Tibial nerve (tissue), 4 donors: ENCODE measurements at places on chromosomes 3 and 15.

GRCh38 chr3:148642214-148642613 lies 55.5 kb upstream of the AGTR1 start:
- no peak for DNase-seq

DNA sequence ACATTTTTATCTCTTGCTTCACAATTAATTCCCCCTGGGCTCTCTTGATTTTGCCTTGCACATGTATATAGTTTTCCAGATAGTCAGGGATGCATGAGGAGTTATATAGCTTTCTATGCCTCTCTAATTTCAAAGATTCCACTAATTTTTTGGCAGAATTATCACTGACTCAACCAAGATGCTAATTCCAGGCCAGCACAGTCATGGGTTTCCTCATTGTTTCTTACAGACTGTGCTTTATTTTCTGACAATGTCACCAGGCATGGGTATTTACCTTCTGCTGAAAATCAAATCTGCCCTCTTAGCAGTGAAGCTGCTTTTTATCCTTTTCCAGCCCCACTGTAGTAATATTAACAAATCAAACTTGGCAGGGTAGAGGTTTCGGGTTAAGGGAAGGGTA lies 1520.6 kb upstream of the CADM2 start:
- DNase-seq: no peak

- DNase-seq: peak; percentile 60
These were observed 362.3 kb upstream of the RGMA start for GRCh38 chr15:93451265-93451664.

- DNase-seq: no peak
These were observed 113.7 kb downstream of the MYO5A start for GRCh38 chr15:52414936-52415335.

DNA sequence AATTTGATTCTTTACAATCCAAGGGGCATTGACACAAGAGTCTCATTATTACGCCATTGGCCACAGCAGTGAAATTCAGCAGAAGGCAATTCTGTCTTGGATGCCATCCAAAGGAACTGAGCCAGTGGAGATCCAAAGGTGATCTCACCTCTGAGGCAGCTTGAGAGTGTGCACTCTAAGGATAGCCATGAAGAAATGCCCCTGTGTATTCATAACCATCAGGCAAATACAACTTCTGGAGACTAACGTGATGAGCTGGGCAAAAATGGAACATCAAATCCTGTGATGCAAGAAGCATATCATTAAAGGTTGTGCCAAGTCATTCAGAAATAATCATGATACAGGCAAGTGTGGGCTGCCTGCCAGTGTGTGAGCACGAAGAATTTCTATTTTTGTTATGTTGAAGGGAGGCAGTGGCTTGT lies 41.4 kb downstream of the ROBO2 start:
- DNase-seq: no peak

GRCh38 chr3:10602769-10603768 lies 97.7 kb upstream of the ATP2B2 start:
- DNase-seq: no peak

DNA sequence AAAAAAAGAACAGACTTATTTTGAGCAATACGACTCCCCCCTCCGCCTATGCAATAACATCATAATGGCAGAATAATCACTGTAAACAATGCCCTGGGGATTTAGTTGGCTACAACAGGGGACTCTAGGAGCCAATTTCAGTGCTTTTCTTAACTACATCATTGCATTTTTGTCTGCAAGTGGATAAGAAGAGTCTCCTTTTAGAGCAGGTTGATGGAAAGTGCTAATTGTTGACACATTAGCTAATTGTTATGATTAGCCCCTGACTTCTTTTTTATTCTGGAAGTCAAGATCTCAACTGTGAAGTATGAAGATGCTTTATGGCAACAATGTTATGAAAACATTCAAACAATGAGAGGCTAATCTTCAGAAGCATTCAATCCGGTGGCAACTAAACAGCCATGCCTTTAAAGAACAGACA lies 121.2 kb downstream of the MECOM start:
- no peak for DNase-seq

DNA sequence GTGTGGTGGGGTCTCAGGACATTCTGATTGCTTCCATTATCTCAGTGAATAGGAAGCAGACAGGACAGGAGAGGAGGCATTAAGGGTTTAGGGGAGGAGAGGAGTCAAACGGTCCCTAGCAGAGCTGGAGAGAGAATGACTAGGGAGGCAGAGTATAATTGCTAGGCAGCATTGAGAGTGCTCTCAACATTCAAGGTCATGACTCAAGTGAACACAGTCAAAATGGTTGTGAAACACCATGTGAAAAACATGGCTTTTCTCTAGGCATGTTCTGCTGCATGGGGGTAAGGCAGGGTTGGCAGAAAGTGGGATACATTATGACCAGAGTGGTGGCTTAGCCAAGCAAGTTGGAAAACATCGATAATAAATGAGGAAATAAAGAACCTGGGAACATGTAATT lies 19.5 kb upstream of the HRH1 start:
- no peak for DNase-seq

DNA sequence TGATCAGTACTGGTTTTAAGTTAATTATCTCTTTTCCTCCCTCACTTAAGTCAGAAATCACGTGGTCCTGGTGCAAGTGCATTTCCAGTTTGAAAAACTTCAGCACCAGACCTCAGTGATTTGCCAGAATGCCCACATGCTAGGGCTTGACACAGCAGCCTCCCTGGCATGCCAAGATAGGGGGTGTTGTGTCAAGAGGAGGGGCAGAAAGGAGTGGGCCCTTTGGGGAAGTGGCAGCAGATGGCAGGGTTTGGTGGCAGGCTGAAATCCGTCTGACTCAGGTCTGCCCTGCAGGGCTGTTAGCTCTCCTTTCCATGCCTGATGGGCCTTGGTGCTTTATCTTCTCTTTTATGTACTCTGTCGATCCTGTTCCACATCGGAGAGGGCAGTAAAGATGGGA lies 23.4 kb downstream of the PXK start:
- DNase-seq: no peak

DNA sequence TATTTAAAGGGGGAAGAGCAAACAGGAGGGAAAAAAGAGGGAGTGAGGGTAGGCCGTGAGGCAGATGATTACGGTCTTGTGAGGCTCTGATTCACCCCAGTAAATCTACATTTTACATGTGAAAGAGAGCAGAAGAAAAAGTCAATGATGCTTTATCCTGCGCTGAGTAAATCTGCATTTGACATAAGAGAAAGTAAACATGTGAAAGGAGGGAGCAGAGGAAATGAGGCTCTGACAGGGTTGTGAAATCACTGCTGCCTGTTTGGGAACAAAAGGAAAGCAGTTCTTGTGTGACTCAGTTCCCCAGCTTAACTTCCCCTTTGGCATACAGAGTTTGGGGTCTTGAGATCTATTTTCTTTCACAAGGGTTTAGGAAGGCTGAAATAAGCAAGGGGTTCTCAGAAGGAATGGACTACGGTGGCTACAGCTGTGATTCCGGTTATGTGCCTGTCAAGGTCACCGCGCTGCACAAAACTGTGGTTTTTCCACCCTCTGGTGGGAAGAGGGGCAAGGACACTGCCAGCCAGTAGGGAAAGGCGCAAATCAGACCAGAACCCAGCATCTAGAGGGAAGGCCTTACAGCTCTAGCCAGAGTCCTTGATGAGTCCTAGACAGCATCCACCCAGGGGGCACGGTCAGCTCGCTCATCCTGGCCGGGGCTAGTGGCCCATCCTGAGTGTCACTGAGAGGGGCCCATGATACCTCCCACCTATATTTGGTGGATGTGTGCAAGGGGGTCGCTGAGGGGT lies 18.9 kb upstream of the HCN4 start:
- DNase-seq: no peak

DNA sequence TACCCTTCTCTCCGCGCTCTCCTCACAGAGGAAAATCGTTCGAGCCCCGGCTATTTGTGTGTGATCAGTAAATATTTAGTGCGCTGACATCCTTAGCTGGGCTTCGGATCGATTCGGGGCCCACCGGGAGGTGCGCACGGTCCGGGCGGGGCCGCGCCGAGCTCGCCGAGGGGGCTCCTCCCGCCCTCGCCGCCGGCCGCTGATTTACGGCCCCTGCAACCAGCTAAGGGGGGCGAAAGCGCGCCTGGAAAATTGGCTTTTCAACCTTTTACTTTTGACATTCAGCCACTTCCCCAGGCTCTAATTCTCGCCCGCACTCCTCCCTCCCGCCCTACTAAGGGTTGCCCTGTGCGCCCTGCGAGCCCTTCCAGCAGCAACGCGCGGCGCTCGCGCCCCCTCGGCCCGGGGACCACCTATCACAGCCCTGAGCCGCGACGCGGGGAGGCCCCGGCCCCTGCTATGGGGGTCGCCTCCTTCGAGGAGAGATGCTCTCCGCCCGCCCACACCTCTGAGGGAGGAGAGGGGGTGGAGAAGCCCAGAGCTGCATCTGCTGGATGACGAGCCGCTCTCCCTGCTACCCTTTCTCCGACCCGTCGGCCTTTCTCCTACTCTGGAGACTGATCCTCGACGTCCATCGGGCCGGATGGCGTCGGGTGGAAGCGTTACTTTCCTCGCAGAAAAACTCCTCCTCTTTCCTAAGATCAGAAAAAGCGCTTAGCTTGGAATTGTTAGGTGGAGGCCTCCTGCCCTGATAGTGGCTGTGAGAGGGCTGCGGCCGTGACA lies 7.8 kb upstream of the NR2F2 start:
- DNase-seq: peak; percentile 40
